ENCODE measurements at places on chromosomes 13 and 19.

DNA sequence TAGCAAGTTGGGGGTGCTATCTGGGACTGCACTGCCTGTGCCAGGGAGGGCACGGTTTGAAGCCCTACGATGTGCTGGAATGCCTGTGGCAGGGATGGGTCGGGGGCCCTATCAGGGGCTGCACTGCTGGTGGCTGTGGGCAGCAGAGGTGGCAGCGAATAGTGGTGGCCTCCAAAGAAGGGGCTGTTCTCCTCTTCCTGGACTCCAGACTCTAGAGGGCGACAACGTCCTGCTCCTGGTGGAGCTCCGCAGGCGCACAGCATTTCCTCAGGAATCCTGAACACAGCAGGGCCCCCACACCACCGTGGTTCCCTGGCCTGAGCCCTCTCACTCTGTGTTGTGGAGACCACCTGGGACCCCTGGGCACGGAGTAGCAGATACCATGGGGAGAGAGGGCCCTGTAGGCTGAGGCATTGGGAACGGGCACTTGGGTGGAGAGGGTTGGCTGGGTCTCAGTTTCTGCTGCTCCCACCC lies 145.6 kb downstream of the TNFRSF19 start:
- peaks cover 9% of the 10 kb centered on the region for H3K4me1 ChIP-seq
- no peak overlapping the region for H3K4me3 ChIP-seq
- H3K27me3 ChIP-seq: peaks cover 18% of the 10 kb centered on the region

DNA sequence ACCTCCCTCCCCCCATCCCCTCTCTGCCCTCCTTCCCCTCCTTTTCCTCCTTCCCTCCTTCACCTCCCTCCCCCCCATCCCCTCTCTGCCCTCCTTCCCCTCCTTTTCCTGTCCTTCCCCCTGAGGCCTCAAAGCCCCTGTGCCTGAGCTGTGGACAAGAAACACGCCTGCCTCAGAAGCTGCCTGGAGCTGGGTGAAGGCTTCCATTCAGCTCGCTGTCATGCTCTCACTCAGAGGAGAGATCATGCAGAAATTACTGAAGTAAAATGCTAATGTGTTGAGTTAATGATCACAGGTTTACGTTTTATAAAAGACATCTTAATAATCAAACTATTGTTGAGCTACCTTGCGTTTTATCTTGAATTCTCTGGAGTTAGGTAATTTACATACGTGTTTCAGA lies 114.5 kb downstream of the ATP11A start:
- no peak for DNase-seq
- H3K27me3 ChIP-seq: no peaks in the 10 kb centered on the region
- H3K4me3 ChIP-seq: no peak overlapping the region

DNA sequence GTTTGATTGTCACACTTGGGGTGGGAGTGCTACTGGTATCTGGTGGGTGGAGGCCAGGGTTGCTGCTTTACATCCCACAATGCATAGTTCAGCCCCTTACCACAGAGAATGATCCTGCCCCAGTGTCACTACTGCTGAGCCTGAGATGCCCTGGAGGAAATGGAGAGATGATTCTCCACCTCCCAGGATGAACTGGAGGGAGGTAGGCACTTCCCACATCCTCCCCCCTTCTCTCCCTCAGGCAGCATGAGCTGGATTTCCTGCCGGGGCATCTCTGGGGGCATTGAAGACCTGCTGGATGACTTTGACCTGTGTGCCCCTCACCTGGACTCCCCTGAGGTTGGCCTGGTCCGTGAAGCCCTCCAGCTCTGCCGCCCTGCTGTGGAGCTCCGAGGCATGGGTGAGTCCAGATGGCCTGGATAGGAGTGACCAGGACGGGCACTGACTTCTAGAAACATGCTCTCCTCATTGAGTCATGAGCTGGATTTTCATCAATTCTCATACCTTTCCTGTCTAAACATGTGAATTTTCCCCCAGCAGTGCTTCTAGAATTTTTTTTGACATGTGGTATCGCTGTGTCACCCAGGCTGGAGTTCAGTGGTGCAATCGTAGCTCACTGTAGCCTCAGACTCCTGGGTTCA lies 45.3 kb downstream of the NWD1 start:
- peaks cover 40% of the 10 kb centered on the region for H3K27me3 ChIP-seq
- H3K4me1 ChIP-seq: no peaks in the 10 kb centered on the region
- no peaks in the 10 kb centered on the region for H3K36me3 ChIP-seq
- no peak overlapping the region for H3K27ac ChIP-seq
- DNase-seq: no peak

GRCh38 chr19:441213-441836 lies 19.5 kb downstream of the SHC2 start:
- no peak overlapping the region for H3K4me3 ChIP-seq
- H3K36me3 ChIP-seq: no peaks in the 10 kb centered on the region
- H3K4me1 ChIP-seq: peaks cover 4% of the 10 kb centered on the region
- no peak overlapping the region for H3K27ac ChIP-seq
- peaks cover 21% of the 10 kb centered on the region for H3K27me3 ChIP-seq
- DNase-seq: no peak

DNA sequence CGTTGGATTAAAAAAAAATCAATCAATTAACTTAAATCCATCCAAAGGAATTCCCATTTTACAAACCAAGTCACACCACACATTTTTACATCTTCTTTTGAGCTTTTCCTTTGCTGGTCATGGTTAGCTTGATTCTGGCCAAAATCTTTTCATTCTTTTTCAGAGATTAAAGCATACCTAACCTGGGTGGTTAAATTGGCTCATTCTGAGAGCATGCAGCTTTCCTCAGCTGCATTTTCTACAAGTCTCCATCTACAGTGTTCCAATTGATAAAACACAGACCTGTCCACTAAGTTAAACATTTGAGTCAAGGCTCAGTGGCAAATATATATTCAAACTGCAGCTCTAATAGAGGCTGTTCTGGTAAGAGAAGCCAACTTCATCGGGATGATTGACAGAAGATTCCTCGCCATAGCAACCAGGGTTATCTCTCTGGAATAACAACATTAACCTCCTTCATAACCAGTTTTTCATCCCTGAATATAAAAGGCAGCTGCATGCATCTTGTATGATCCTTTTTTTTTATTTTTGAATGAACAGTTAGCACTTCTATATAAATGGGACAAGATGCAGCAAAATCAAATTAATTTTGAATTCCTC lies 106.2 kb downstream of the DNAJC15 start:
- peaks cover 11% of the 10 kb centered on the region for H3K4me1 ChIP-seq
- no peak overlapping the region for H3K4me3 ChIP-seq
- H3K27me3 ChIP-seq: peaks cover 2% of the 10 kb centered on the region
- H3K36me3 ChIP-seq: no peaks in the 10 kb centered on the region
- no peak for DNase-seq
- H3K27ac ChIP-seq: no peak overlapping the region

DNA sequence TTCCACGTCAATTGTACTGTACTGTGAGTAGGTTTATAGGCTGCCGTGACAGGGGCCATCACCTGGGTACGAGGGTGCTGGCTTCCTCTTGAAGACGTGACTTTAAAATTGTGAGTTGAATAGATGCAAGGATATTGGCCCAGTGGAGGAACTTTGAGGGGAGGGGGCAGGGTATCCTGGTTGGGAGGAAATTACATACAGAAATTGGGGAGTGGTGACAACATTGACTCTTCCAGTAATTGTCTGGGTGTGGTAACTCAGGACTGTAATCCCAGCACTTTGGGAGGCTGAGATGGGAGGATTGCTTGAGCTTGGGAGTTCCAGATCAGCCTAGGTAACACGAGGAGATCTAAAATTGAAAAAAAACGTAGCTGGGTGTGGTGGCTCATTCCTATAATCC lies 30.4 kb downstream of the DPRX start:
- H3K4me3 ChIP-seq: no peak overlapping the region
- H3K27ac ChIP-seq: no peak overlapping the region
- H3K36me3 ChIP-seq: no peaks in the 10 kb centered on the region

DNA sequence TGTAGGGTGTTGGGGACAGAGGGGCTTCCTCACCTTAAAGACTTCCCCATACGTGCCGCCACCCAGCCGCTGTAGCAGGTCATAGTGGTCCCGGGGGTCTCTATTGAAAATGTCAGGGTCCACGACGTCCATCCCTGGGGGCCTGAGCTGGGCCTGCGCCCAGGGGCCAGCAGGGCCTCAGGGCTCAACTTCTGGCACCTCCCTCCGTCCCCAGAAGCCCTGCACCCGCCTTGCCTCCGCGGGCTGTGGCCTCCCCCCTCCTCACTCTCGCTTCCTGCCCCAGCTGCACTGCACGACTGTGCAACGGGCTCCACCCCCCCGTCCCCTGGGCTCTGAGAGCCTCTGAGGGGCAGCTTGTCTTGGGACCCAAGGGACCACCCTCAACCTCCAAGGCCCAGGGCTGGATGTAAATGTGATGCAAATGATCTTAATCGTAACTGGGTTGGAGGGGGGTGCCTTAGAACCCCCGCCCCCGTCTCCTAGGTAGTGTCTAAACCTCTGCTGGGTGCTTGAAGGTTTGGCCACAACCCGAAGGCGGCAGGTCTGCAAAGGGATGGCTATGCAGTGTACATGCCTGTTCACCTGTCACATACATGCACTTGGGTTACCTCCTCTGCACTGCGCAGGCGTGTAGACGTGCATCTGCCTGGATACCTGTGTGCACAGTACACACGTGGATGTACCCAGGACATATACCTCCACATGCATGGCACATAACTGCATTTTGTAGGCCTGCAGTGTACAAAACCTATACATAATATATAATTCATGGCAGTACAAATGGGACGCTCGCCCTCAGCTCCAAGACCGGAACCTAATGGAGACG lies at the start of gene MAP4K1:
MAP4K1 (minus strand) TSS at position 190 of the 826 bp plus-strand sequence; CDS start at position 132, 58 bp downstream.
- peak within 1 kb of the TSS; percentile 100 for H3K27ac ChIP-seq
- peak within 1 kb of the TSS; percentile 100 for H3K4me3 ChIP-seq
- peak; percentile 79 for DNase-seq
- peaks cover 51% of the 10 kb centered on the region for H3K4me1 ChIP-seq
- H3K27me3 ChIP-seq: peaks cover 2% of the 10 kb centered on the region

GRCh38 chr19:39953915-39954314 lies 17.1 kb upstream of the PSMC4 start:
- peak overlapping the region; percentile 82 for H3K27ac ChIP-seq
- peaks cover 81% of the 10 kb centered on the region for H3K4me1 ChIP-seq
- no peaks in the 10 kb centered on the region for H3K27me3 ChIP-seq

DNA sequence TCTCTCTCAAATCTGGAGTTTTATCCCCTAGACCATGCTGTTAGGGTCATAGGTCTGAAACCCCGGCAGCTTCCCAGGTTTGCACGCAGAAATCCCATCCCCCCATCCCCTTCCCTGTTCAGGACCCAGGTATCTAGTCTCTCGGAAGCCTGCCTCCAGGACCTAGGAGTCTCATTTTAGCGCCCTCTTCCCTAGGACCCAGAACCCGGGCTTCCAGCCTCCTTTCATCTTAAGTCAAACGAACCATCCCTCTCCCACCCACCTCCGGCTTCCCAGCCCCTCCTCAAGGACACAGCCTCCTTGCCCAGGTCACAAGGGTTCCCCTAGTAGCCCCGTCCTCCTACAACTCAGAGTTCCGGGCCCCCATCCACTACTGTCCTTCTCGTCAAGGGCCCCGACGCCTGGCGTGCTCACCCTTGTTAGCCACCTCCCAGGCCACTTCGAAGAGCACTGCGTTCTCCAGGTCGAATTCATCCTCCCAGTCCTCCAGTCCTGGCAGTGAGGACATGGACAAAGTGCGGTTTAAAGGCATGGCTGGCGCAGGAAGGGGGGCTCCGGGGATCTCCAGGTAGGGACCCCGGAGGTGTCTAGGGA lies 431 bp downstream of the GYS1 start:
- H3K4me1 ChIP-seq: peaks cover 46% of the 10 kb centered on the region
- H3K36me3 ChIP-seq: peaks cover 29% of the 10 kb centered on the region
- H3K27me3 ChIP-seq: no peaks in the 10 kb centered on the region
- H3K4me3 ChIP-seq: peak overlapping the region; percentile 98

DNA sequence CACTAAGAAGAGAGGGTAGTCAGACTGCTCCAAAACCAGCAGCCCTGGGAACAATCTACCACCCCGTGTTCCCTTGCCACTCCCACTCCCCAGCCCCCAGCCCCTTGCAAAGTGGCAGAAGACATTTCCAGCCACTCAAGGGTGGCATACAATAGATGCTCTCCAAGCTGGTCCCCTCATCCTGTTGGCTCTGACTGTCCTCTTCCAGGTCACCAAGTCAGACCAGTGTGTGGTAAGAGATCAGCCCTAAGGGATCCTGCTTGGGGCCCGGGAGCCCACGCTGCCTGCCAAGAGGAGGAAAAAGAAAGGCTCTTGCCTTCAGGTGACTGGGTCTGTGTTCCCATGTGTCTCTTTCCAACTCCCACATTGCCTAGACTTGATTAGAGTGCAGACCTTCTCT lies 25.0 kb downstream of the SERP2 start:
- H3K27ac ChIP-seq: no peak overlapping the region
- peaks cover 2% of the 10 kb centered on the region for H3K27me3 ChIP-seq

- no peak overlapping the region for H3K4me3 ChIP-seq
- H3K27ac ChIP-seq: no peak overlapping the region
- no peak for DNase-seq
- no peaks in the 10 kb centered on the region for H3K27me3 ChIP-seq
Observed at GRCh38 chr19:29806098-29806866, 5.5 kb upstream of the CCNE1 start.

GRCh38 chr19:34336781-34337271 lies 28.2 kb upstream of the GPI start:
- H3K4me3 ChIP-seq: no peak overlapping the region
- peak overlapping the region; percentile 23 for H3K27ac ChIP-seq
- H3K27me3 ChIP-seq: no peaks in the 10 kb centered on the region
- peaks cover 9% of the 10 kb centered on the region for H3K4me1 ChIP-seq

DNA sequence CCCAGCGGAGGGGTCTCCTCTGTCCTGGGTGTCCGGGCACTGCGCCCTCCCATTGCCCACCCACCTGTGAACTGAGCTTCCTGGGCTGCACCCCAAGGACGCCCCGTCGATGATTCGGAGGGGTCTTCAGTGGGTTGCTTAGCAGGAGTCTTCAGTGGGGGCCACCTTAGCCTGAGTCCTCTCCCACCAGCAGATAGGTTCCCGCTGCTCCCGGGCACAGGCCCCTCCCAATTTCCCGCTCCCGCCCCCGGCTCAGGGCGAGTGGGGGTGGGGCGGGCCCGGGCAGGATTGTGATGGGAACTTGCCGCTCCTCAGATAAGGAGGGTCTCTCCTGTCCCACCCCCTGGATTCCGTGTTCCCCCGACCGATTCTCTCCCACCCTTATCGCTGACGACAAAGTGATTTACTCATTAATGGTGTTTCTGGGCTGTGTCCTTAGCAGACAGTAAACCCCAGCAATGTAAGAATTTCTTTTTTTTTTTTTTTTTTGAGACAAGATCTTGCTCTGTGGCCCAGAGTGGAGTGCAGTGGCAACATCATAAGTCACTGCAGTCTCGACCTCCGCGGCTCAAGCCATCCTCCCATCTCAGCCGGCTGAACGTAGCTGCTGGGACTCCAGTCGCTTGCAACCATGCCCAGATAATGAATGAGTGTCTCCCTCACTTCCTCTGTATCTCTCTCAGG lies 655 bp upstream of the S1PR5 start:
- no peaks in the 10 kb centered on the region for H3K36me3 ChIP-seq
- no peak for DNase-seq
- peaks cover 55% of the 10 kb centered on the region for H3K27me3 ChIP-seq
- peak overlapping the region; percentile 50 for H3K4me3 ChIP-seq
- H3K4me1 ChIP-seq: peaks cover 29% of the 10 kb centered on the region
- no peak overlapping the region for H3K27ac ChIP-seq

GRCh38 chr19:31347828-31348392 lies 1.3 kb downstream of the TSHZ3 start:
- H3K36me3 ChIP-seq: no peaks in the 10 kb centered on the region
- no peak for DNase-seq
- H3K4me3 ChIP-seq: peak overlapping the region; percentile 45
- peaks cover 62% of the 10 kb centered on the region for H3K27me3 ChIP-seq
- peaks cover 14% of the 10 kb centered on the region for H3K4me1 ChIP-seq

GRCh38 chr19:5534787-5535586 lies 32.8 kb downstream of the TINCR start:
- H3K36me3 ChIP-seq: peaks cover 8% of the 10 kb centered on the region
- H3K27me3 ChIP-seq: peaks cover 19% of the 10 kb centered on the region
- no peak overlapping the region for H3K27ac ChIP-seq
- H3K4me3 ChIP-seq: no peak overlapping the region

Measured in activated naive CD8-positive, alpha-beta T cell treated with anti-CD3 and anti-CD28 coated beads, Interleukin-2, amount 50 U/mL, for 24 hours (primary cell).